SJCRH30 (cell line): ENCODE measurements at places on chromosomes 11 and 22. TPM values are rescaled to one million over a fixed set of nuclear protein-coding genes. Genes with fewer than 3 reads are reported as not detected.

DNA sequence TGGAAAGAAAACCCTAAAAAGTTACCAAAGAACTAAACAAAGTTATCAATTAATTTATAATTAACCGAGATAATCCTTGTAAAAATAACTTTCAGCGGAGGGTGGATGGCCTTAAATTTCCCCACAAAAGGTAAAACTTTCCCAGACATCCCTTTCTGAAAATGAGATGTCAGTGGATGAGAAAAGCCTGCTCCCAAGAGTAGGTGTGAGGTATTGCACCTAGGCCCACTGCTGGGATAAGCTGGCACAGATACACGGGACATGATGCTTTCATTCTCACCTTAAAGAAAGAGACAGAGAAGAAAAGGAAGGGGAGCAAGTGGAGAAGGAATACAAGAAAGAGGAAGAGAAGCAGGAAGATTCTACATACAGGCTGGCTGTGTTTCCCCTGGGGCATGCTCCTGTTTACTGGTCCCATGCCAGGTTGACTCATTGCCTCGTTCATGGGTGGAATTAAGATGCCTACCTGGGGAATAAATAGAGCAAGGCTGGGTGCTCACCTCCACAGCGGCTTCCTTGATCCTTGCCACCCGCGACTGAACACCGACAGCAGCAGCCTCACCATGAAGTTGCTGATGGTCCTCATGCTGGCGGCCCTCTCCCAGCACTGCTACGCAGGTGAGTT, at the start of gene SCGB2A2:
TSS of gene SCGB2A2 (plus strand) at position 505 of the 625 bp plus-strand sequence. CDS start at position 564, 59 bp downstream.
- no peak for DNase-seq

DNA sequence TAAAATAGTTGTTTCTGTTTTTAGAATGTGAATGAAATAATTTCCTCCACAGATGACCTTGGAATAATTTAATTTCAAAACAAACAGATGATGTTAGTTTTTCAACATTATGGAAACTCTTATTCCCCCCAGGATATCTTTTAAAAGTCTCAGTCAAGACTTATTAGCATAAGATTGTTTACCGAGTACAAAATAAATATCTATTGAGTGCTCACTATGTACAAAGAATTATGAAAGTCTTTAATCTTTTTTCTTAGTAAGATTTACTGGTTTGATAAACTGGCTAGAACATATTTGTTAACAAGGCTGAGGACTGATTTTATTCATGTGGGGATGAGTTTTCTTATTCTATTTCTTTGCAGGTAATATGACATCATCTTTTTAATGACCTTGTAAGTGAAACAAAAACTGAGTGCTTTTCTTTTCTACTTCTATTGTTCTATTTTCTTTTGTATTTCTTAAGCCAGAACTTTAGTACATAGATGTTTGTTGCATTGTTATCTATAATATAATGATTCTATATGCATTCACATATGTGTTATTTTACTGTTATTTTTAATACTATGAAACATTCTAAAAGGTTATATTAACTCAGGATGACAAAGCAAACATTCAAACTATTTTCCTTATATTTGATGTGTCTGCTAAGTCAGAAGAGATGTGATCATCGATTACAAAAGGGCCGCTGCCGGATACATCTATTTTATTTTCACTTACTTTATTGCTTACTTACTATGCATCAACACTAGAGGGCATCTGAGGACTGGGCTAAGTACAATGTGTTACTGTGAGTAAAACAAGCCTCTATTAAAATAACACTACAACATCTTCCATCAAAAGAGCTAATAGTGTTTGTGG, 111.0 kb upstream of the ARHGAP42 start:
- peak; percentile 64 for DNase-seq

DNA sequence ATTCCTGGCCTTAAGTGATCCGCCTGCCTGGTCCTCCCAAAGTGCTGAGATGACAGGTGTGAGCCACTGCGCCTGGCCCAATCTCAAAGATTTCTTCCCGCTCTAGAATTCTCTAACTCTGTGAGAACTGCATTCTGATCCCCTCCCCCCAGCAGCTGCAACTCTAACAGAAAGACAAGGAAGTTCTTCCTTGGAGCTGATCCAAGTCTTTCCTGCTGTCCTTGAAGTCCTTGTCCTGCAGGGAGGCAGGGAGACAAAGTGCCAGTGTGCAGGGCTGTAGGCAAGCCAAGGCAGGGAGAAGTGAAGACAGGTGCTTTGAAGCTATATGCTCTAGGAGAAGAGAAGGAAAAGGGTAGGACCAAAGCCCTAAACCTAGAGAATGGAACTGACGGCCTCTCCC, 9.5 kb upstream of the GGA1 start:
- DNase-seq, result peak; percentile 84

GRCh38 chr22:29434288-29434687, 4.1 kb upstream of the RFPL1 start:
- no peak for DNase-seq

DCHS1 gene
- total RNA-seq, result 9.5 and 9.6 TPM in 2 replicates

- DNase-seq, result no peak
These were observed 221.7 kb upstream of the BLID start for GRCh38 chr11:122337704-122338103.

DNA sequence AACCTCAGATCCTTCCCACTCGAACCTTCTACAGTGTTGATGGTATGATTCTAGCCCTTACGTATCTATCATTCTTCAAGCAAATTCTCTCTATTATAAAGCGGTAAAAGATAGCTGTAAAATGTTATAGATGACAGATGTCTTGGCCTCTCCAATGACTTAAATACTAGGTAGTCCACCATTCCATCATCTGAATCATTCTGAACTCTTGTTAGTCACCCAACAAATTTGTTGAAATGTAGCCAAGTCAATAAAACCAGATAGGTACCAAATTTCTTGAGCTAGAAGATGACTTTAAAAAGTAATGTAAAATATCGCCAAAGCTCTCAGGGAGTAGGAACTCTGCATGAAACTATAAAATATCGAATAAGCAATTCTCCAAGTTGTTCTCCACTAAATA, 32.6 kb upstream of the PICALM start:
- DNase-seq, result no peak

- no peak for DNase-seq
These were observed 20.6 kb downstream of the TRPC6 start for GRCh38 chr11:101563166-101563565.

GRCh38 chr11:80240245-80240644, 799.4 kb upstream of the TENM4 start:
- no peak for DNase-seq

PATE2 gene
- 0.25 TPM in 1 of 2 replicates, not detected in the other for total RNA-seq

IRAG1 gene
- not detected in 2 replicates for total RNA-seq

DNA sequence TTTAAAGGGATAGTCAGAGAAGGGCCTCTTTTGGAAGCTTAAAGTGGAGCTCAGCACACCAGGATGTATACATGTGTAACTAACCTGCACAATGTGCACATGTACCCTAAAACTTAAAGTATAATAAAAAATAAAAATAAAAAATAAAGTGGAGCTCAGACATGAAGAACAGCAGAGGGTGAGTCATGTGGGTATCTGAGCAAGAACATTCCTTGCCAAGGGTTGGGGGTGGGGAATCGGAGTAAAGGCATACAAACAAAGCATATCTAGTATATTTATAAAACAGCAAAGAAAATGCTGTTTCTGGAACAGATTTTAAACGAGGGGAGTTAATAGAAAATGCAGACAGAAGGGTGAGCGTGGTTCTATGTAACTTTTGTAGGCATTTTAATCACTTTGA, 562.6 kb upstream of the ANO3 start:
- DNase-seq, result no peak

SNX32 gene
- total RNA-seq, result 0.04 TPM in 1 of 2 replicates, not detected in the other

- no peak for DNase-seq
These were observed 186.0 kb upstream of the SOX6 start for GRCh38 chr11:16542353-16542752.

GRCh38 chr11:6724013-6724412, 40.9 kb upstream of the MRPL17 start:
- DNase-seq, result no peak

DNA sequence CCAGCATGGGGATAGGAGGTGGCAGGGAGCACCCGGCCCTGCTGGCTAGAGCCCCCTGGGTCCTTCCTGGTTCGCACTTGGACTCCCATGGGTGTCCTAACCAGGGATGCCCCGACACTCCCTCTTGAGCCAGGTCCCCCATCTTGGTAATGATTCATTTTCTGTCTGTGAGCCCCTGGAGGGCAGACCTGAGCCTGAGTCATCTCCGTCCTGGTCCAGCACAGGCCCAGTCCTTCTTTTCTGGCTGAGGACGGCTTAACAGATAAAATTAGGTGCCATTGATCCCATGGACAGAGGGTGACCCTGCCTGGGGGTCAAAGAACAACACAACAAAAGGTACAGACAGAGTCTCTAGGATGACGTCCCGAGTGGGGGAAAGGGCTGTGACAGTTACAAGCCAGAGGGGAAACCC, 3.5 kb downstream of the RHOD start:
- DNase-seq, result no peak

TSSK2 gene
- not detected in 2 replicates for total RNA-seq

- DNase-seq, result peak; percentile 46
These were observed 2.5 kb upstream of the SUSD2 start for GRCh38 chr22:24178502-24179440.

SCN3B gene
- total RNA-seq, result 2.1 and 2.5 TPM in 2 replicates

OR10D3 gene
- total RNA-seq, result not detected in 2 replicates

DNA sequence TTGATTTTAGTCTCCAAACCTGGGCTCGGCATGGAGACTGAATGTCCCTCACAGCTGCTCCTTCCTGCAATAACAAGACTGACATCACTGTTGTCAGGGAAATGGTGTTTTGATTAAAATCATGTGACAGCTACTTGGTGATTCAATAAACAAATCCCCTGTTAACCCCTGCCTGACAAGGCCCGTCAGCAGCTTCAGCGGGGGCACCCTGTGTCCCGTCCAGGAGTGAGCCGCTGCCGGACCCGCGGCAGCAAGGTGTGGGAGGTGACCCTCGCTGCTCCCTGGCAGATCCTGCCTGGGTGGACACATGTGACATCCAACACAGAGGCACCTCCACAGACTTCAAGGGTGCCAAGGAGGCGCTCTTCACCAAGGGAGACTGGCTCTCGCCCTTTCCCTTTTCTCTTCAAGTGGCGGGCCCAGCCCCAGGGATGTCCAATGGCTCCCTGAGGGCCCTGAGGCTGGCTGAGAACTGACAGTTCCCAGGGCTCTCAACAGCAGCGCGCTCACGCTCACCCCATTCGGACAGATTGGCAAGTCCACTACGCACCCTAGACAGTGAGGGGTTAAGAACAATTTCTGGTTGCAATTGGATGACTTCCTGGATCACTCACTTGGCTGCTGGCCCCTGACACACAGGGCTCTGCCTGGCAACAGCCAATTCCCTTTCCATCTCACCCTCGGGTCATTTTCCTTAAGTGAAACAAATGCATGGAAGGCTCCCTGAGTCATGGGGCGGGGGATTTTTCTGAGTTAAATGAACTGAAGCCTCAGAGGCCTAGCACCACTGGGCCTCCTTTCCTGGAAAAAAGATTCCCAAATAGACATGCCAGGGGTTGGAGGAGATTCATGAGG, 30.7 kb downstream of the PPP2R1B start:
- DNase-seq, result peak; percentile 73

DNA sequence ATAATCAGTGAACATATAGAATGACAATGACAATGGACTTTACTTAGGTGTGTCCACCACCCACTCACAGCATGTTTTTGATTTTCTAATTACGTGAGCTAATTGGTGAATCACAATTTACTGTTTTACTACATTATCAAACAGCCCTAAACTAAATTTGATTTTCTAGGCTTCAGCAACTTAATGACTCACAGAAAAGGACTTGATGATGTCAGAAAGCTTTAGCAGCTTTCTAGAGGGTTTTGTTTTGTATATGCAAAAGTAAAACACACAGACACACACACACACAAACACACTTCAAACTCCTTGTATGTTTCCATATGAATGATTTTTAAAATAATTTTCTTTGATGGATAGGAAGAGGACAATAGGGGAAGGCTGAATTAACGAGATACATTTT, 878.6 kb upstream of the CCDC90B start:
- DNase-seq, result no peak

DNA sequence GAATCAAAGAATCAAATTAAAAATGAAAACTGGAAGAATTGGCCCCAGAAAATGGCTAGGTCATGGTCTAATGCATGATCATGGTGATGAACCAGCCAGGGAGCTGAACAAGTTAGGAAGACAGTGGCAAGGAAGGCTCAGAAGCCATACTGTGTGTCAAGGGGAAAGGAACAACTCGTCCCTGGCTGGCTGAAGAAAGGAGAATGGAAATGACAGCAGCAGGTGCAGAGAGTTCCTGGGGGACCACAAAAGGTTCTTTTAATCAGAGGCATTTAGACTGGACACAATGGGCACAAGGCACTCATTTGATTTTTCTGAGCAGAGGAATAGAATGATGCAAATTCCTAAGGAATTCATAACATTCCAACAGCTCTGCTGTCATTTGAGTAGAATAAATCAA, 209.9 kb downstream of the LARGE1 start:
- peak; percentile 95 for DNase-seq

DNA sequence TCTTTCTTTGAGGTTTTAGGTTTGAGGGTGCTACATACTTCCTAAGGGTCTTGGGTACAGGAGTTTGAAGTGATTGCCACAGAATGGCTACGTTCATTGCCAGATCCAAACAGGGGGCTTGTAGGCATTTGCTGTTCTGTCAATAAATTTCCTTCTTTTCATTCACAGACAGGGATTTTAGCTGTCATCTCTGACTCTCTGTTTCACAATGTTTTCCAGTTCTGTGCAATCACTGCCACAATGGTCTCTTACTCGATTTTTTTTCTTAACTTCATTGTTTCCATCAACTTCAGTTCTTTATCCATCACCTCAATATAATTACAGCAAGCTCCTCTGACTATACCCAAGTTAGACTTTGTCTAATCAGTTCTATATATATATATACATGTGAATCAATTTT, 6.2 kb upstream of the HBD start:
- no peak for DNase-seq

- no peak for DNase-seq
These were observed 459 bp downstream of the SF3B2 start for GRCh38 chr11:66052664-66052982.

ACTN3 gene
- not detected in 2 replicates for total RNA-seq

- DNase-seq, result no peak
These were observed 23.0 kb upstream of the ME3 start for GRCh38 chr11:86695373-86695772.

DNA sequence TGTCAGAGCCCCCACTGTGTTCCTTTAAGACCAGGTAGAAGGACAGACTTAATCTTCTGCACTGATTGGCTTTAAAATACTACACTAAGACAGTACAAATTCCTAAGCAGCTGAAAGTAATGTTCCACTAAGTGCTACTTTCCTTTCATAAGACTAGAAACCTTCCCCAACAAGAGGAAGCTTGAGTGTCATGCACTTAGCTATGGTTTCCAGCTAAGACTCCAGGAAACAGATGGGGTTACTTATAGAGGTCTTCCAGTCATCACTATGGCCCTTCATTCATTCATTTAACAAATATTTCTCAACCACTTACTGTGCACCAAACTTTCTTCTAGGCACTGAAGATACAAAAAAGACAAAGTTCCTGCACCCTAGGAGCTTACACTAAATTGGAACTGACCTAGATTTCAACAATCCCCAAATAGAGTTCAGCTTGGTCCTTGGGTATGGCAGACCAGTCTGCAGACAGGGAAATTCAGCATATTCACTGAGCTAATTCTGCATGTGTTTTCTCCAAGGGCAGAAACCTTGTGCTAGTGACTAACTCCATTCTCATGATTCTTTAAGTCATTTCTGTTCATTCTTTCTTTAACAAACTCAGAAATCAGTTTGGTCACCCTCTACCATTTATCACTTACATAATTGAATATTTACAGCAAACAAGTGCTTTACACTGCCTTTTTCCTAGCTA, 178.4 kb upstream of the MTNR1B start:
- DNase-seq, result no peak

GRCh38 chr22:43302531-43303041, 40.6 kb downstream of the SCUBE1 start:
- peak; percentile 98 for DNase-seq

TRPM5 gene
- not detected in 2 replicates for total RNA-seq

WT1 gene
- not detected in 2 replicates for total RNA-seq

TTLL1 gene
- total RNA-seq, result 2.8 and 2.9 TPM in 2 replicates

OR52H1 gene
- not detected in 2 replicates for total RNA-seq
